ENCODE measurements at places on chromosomes 2 and 18.

DNA sequence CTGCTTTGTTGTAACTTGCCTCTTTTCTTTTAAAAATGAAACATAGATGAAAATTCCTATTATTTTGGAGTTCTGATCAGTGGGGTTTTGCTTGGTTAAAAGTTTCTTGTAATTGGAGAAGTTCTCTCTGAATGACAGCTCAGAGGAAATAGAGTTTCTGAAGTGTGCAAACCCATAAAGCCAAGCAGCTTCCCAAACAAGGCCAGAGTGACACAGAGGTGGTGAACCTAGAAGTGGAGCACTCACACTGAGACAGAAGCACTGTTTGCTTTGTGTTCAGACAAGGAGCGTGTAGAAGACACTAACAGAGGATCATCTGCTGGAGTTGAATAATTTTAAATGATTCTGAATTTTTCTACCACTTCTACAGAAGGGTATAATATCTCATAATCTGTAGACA is 49.2 kb downstream of the FBXO48 start:
- DNase-seq, result no peak

DNA sequence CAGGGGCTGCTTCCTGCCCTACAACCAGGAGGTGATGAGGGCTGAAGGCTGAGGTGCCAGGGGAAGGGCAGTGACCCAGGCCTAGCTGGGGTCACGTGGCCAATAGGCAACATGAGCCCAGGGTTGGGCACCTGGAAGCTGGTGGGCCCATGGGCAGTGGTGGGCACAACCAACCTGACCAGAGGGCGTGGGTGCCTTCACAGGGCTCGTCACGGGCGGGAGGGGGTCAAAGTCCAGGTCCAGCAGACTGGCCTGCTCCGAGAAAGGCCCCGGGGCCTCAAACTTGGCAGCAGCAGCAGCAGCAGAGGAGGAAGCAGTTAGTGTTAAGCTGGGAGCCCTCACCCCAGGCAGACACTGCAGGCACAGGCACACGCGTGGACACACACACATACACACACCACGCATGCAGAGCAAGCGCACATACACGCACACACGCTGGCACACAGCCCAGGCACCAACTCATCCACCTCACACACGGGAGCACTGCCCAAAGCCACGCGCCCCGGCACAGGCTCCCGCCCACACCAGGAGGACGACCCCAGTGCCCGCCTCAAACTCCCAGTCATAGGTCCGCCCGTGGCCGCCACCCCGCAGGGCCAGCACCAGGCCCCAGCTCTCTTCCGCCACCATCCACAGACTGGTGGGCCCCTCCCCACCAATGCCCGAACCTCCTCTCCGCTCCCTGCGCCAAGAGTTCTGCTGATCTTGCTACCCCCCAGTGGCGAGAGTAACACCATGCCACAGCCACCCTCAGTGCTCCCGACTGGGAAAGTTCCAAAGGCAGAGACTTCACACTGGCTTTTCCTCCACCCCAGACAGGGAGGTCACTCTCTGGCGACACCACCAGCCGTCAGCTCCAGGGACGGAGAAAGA is 53.0 kb downstream of the BIN1 start:
- peak; percentile 22 for DNase-seq

DNA sequence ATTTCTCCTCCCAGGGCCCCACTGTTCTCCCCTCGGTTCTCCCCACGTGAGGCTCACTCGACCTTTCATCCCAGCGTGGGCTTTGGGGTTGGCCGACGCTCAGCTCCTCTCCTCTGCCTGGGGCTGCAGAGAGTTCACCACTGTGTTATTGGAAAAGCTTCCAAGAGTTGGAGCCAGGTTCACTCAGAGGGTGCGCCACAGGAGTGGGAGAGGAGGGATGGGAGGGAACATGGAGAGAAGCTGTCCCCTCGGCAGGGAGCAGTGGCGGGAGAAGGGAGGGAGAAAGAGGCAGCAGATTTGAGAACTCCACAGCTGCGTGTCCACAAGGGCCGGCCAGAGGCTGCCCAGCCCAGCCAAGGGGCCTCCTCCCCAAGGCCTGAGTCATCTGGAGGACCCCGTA is 197.1 kb upstream of the SMAD2 start:
- DNase-seq, result no peak

GRCh38 chr18:67893916-67894315 is 377.4 kb upstream of the DSEL start:
- no peak for DNase-seq

DNA sequence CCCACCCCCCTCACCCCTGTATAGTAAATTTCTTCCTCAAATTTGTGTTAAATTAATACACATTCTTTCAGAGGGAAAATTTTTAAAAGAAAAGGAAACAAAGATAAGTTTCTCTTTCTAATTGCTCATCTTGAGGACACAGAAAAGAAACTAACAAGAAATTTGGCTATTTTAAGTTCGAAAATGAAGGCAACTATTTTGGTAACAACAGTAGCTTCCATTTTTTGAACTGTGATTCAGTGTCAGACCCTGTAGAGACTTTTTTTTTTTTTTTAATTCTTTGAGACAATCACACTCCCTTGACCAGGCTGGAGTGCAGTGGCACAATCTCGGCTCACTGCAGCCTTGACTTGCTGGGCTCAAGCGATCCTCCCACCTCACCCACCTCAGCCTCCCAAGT is 194.9 kb downstream of the SS18 start:
- no peak for DNase-seq

- DNase-seq, result no peak
Observed at GRCh38 chr18:7902399-7902839, 335.3 kb downstream of the PTPRM start.

GRCh38 chr18:63005306-63005705 is 290.0 kb downstream of the PHLPP1 start:
- no peak for DNase-seq

DNA sequence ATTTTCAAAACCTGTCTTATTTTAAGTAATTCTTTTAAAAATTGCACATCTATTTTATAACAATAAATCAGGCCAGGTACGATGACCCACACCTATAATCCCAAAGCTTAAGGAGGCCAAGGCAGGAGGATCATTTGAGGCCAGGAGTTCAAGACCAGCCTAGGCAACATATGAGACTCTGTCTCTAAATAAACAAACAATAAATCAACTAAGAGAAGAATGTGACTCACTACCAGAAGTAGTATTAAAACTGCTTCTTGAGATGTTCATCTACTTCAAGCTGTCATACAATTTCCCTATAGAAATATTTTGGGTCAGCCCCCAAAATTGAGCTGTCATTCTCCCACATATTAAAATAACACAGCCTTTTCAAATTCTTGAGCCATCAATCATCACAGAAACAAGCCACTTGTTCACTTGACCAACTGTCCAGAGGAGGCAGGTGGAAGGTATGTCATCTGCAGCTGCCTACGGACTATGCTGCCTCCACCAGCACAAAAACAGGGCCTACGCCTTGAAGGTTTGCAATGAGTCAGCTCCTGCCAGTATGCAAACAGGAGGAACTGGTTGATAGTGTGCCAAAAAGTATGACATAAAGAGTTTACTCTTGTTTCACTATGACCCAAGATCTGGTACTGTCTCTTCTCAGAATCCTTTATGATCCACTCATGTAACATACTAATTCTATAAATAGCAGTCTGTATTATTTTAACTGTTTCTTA is 33.6 kb downstream of the KIDINS220 start:
- DNase-seq, result peak; percentile 95

GRCh38 chr2:82803307-82803706 is 1655.8 kb downstream of the SUCLG1 start:
- DNase-seq, result no peak

DNA sequence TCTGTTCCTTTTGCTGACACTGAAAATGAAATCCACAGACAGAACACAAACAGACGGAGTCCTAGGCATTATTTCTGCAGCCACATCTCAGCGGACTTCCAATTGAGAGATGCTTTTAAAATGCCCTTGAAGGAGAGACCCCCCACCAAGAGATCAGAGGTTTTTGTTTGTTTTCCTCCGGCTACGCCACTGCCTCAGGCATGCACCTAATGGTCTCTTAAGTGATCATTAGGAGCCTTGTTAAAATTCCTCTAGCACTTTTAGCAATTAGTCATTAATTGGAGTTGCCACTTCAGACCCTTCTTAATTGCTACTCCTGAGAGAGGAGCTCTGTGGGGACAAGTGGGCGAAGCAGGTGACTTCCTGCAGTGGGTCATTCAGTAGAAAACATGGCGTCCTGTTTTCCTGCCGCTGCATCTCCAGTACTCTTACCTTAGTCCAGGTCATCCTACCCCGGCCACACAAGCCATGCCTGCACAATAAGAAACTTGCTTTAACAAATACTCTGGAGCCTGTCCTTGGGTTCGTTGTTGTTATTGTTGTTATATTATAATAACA is 257.7 kb upstream of the CHAC2 start:
- no peak for DNase-seq

- no peak for DNase-seq
Observed at GRCh38 chr2:150012986-150013385, 425.4 kb upstream of the MMADHC start.

- DNase-seq, result peak; percentile 45
Observed at GRCh38 chr2:11286749-11287148, 57.7 kb downstream of the ROCK2 start.

GRCh38 chr18:8800876-8801262 is 95.5 kb downstream of the MTCL1 start:
- DNase-seq, result no peak

DNA sequence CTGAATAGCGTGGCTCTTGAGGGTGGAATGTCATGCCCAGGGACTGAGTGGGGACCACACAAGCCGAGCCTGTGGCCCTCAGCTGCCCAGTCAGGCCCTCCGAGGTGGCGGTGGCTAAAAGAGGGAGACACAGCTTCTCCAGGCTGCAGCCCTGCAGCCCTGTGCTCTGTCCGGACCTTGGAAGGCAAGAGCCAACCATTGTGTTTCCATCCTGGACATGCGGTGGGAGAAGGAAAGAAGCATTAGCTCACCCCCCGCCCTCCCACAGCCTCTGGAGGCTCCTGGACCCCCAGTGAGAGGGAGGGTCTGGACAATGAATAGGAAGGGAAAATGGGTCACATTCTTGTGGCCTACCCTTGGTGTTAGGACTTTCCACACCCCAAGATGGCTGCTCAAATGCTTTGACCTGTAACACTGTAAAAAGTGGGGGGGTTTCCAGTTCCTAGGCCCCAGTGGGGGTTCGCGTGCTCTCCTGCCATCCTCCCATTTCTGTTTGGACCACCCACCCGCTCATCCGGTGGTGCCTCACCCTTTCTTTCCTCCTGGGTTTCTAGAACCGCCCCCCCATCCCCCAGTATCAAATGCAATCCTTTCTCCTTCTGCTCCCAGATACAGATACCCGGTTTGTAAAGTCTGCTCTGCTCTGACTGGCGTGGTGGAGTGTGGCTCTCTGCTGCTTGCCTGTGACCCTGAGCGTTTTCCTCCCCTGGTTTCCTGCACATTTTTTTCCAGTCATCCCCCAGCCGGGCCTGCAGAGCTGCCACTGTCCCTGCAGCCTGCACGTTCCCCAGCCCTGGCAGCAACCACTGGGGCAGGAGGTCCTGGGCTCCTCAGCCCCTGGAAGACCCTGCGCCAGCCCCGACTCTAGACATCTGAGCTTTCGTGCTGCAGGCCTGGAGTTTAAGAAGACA is 36.3 kb upstream of the SMAD7 start:
- no peak for DNase-seq

- no peak for DNase-seq
Observed at GRCh38 chr2:100214265-100214971, 72.0 kb upstream of the AFF3 start.

- no peak for DNase-seq
Observed at GRCh38 chr18:3219241-3219630, 532 bp downstream of the MYOM1 start.

DNA sequence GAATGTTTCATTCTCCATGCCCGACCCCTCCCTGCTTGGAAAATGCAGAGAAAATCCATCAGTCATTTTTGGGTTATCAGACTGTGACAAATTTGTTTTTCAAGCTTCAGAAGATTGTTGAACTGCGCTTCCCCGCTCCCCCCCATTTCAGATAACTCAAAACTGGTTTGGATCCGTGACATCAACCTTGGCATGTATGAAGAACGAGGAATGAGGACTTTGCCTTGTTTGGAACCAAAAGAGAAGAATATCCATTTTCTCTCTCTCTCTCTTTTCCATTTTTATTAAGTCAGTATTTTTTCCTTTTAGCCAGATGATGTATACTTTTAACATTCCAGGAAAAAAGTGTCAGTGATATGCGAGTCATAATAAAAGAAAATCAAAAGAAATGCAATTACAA is 171.6 kb downstream of the BCL2 start:
- DNase-seq, result no peak

DNA sequence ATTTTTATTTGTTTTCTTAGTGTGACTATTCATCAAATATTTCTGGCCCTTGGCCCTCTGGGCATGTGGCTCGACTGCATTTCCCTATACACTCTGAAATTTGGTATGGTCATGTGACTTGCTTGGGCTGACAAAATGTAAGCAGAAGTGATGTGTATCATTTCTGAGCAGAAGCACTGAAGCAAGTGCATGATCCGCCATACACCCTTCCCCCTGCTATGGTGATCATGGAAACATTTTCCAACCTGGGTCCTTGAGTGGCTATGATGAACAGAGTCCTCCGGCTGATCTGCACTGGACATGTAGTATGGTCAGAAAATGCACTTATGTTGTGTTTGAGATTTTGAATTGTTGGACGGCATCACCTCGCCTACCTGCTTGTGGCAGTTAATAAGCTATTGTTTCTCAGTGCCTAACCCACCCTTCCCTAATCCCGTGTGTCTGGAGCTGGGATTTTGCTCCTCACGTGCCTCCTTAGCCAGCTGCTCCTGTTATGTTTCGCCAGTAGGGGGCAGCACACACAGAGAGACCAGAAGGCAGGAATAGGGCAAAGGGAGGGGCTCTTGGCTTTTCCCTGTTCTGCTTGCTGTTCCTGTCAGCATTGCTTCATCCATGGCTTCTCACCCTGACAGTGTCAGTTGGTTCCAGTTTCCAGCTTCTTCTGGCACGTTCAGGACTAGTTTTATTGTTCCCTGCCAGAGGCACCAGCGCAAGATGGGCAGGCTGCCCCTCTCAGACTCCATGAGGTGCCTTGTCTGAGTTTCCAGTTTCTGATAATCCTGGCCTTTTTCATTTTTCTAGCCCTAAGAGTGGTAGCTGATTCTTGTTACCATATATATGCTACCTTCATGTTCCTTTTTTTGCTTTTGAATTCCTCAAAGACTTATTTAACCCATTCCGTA is 207.4 kb downstream of the ARL6IP6 start:
- peak; percentile 69 for DNase-seq

- peak; percentile 6 for DNase-seq
Observed at GRCh38 chr2:205543937-205544702, 138.2 kb upstream of the NRP2 start.

- DNase-seq, result no peak
Observed at GRCh38 chr18:75261430-75262223, 51.0 kb downstream of the TSHZ1 start.

DNA sequence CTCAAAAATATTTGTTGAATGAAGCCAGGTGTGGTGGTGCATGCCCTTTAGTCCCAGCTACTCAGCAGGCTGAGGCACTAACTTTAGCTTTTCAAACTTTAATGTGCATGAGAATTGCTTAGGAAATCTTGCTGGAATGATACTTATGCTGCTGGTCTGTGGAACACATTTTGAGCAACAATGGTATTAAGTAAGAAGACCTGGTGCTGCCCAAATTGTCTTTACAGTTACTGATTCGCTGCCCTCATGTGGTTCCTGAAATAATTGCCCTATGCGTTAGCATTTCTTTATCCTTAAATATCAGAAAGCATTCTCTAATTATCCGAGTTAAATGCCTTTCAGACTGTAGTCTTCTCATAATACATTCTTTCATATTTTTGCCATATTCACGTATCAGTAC is 76.0 kb upstream of the SESTD1 start:
- DNase-seq, result peak; percentile 25

Data from kidney tubule cell (primary cell).